ENCODE measurements at places on chromosomes 13 and 19. TPM values are rescaled to one million over a fixed set of nuclear protein-coding genes. Genes with fewer than 3 reads are reported as not detected.

DNA sequence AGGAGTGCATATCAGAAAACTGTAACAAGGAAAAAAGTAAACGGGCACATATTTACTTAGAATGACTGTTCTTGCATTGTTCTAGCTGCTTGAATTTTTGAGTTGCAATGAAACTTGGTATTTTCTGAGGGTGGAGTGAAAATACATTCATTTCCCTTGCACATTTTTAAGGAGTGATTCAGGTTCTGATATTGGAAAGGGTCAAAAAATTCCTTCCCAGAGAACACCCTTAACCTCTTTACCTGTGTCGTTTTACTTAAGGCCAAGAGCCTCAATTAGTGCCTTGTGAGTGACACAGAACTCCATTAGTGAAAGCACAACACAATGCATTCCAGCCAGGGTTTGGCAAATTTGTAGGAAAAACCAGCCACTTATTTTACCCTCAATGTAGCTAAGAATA, 2.3 kb downstream of the ITGBL1 start:
- no peak for DNase-seq

- DNase-seq: no peak
These were observed 345.0 kb upstream of the SPRY2 start for GRCh38 chr13:80685942-80686341.

DNA sequence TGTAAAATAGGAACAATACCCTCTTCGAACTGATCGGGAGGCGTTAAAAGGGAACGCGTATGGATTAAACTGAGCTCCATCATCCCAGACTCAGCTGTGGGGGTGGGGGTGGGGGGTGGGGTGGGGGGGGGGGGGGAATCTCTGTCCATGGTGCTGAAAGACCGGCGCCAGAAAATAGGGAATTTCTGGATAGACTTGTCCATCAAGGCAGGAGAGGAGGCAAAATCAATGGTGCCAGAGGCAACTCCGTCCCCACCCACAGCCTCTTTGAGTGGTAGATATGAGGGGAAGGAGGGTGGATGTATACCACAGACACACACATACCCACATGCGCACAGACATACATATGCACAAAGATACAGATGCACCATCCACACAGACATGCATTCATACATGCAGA, 37.4 kb downstream of the ZNF787 start:
- no peak for DNase-seq

GRCh38 chr19:32189956-32190706, 155.3 kb upstream of the ZNF507 start:
- DNase-seq: no peak

GRCh38 chr13:94784066-94784465, 71.7 kb upstream of the SOX21 start:
- DNase-seq: no peak

- DNase-seq: no peak
These were observed 30.3 kb downstream of the SHISA2 start for GRCh38 chr13:26021516-26021915.

Gene LHB
- not detected for total RNA-seq

DNA sequence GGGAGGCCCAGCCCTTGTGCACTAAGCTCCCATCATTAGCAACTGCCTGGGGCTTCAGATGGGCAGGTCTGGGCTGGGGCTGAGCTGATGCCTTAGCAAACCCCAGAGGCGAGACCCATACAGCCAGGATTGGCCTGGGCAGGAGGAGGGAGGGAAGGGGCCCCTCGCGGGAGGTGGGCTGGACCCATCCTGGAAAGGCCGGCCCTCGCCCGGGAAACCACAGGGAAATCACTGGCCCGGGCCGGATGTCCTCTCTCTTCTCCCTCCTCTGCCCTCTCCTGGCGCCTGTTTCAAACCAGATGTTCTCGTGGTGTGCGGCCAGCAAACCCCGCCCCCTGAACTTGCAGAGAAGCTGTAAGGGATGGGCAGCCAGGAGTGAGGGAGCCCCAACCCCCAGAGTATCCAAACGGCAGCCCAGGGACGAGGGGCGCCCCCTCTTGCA, 43.1 kb downstream of the TMEM255B start:
- DNase-seq: no peak

DNA sequence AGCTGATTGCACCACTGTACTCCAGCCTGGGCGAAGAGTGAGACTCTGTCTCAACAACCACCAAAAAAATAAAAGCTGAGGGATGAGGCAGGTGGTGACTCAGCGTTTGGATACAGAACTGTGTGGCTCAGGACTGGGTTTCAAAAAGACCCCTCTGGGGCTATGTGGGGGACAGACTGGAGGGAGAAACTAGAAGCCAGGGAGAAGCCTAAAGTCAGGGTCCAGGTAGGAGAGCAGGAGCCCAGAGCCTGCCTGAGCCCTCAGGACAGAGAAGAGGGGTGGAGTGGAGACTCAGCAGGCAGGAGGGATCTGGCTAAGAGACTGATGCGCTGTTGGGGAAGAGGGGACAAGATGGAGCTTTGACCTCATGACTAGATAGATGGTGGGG, 1.8 kb upstream of the CD37 start:
- no peak for DNase-seq

DNA sequence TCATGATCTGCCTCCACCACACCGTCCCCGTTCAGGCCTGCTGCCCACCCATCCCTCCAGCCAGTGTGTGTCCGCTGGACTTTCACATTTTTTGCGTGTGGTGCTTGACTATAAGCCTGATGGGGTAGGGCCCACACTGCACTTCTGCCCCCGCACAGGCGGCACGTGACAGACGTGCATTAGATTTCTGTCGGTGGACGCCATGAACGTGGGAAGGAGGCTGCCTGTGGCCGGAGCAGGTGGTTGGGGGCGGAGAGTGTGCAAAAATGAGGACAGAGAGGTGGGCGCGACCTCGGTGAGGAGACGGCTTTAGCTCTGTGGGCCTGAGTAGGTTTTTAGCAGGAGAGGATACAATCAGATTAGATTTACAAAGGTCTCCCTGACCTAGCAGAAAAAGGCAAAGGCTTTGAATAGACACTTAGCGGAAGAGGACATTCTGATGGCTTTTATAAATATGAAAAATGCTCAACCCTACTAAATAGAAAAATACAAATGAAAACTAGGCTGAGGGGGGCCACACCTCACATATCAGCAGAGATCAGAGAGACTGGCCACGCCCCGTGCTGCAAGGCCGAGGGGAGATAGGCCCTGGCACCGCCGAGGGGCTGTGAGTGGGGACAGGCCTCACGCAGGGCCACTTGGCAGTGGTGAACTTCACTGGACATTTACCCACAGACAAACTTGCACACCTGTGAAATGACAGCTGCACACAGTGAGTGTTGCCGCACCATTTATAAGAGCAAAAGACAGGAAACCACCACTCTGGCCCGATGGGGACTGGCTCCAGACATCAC, 25.4 kb downstream of the PAK4 start:
- no peak for DNase-seq

- no peak for DNase-seq
These were observed 123.7 kb upstream of the FBXL3 start for GRCh38 chr13:77150651-77151050.

- no peak for DNase-seq
These were observed 108.9 kb downstream of the DNAJC15 start for GRCh38 chr13:43132257-43132656.

- no peak for DNase-seq
These were observed 7.9 kb upstream of the FCGBP start for GRCh38 chr19:39942366-39942730.

Gene MAMSTR
- total RNA-seq: 0.37 TPM

DNA sequence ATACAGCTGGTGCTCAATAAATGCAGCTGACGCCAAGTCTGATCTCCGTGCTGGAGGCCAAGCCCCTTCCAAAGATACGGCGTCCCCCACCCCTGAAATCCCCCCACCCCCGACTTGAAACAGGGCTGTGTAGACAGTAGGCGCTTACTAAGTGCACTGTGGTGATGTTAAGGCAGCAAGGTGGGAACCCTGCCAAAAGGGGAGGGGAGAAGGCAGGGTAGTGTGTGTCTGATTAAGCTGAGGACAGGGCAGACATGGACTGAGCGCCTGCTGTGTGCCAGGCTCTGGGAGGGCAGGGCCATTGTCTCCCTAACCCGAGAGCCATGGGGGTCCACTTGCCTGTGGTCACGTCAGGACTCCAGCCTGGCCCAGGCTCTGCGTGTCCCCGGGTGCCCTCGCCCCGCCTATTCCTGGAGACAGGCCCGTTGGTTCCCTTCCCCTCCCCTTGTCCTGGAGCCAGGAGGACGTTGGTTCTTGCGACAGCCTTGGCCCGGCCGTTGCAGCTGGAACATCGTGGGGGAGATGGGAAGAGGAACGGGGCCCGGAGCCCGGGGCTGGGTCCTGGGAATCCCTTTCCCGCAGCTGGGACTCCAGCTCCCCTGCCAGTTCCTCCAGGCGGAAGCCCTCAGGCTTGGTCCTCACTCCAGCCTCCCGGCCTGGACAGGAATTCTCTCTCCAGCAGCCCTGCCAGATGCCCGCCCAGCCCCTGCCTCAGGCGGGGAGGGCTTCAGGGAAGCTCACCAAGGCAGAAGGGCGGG, 1.7 kb upstream of the ELANE start:
- DNase-seq: no peak

Gene SULT2A1
- not detected for total RNA-seq

GRCh38 chr13:86862137-86862536, 809.0 kb upstream of the SLITRK5 start:
- DNase-seq: no peak

DNA sequence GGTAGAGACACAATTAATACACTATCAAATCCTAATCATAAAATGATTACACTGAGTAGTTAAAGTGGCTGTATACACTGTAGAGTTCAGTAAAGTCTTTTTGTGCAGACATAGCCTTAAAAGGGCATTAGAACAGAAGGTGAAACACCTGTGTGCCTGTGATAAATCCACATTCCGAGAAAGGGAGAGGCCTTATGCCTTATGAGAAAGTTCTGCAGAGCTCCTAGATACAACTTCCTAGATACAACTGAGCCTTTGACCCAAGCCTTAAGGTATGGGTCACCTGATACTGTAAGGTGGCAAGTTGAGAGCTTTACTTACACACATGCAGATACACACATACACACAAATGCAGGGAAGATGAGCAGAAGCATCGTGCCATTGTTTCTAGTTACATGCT, 6.3 kb downstream of the SERP2 start:
- DNase-seq: no peak

DNA sequence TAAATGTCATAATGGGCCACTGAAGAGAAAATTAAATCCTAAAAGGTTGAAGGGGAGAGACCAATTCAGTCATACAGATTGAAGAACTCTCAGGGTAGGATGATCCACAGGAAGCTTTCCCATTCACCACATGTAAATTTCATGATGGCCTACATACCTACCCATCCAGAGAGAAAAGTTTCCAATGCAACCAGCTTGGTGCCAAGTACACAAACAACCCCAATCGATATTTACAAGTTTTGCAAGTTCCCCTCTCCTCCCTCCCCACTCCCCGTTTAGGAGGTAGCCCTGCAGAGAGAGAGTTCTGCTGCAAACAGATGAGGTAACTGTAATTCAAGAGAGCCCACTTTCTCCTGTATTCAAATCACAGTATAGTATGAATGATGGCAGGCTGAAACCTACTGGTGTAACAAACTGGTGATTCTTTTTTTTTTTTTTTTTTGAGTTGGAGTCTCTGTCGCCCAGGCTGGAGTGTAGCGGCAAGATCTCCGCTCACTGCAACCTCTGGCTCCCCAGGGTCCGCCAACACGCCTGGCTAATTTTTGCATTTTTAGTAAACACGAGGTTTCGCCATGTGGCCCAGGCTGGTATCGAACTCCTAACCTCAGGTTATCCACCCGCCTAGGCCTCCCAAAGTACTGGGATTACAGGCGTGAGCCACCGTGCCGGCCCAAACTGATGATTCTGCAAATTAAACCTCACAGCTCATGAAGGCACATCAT, 14.4 kb downstream of the FOXO1 start:
- no peak for DNase-seq

Gene CASP14
- not detected for total RNA-seq

DNA sequence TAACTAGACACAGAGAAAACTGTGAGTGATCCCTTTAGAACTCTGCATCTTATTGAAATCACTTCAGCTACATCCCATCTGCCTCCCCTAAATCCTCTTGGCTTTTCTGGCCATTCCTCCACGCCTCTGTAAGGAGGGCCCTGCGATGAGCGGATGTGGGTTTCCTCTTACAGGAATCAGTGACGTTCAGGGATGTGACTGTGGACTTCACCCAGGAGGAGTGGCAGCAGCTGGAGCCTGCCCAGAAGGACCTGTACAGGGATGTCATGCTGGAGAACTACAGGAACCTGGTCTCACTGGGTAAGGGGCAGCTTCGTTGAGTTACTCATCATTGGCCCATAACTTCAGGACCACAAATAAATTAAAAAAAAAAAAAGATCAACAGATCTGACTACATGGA, 18.5 kb downstream of the ZNF71 start:
- no peak for DNase-seq

Gene ZNF665
- not detected for total RNA-seq

DNA sequence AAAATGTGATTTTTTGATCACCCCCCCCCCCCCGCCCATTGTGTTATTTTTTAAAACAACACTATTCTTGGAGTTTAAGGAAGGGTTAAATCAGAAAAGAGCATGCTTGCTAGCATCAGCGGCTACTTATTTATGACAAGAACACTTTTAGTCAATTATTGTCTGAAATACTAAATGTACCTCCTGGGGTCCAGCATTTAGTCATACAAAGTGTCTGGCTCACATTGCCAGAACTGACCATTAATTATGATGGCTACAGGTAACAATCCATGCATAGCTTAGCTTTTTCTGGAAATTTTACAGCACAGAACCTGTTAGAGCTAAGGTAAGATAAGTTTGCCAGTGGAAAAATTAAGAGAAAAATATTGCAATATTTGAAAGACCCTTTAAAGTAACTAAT, 90.1 kb downstream of the PCDH9 start:
- no peak for DNase-seq

Gene IGSF23
- not detected for total RNA-seq

- no peak for DNase-seq
These were observed at the start of gene CTXN1 for GRCh38 chr19:7926021-7926726. Gene CTXN1 (minus strand): TSS chr19:7926135. CDS start chr19:7925538, 597 bp downstream.

GRCh38 chr13:97435323-97435722, 1.4 kb downstream of the RAP2A start:
- DNase-seq: no peak

Gene ZNF534
- not detected for total RNA-seq

GRCh38 chr19:36423925-36424324, 5.5 kb upstream of the ZFP82 start:
- DNase-seq: no peak

Gene ASPDH
- total RNA-seq: not detected

Gene STOML3
- not detected for total RNA-seq

DNA sequence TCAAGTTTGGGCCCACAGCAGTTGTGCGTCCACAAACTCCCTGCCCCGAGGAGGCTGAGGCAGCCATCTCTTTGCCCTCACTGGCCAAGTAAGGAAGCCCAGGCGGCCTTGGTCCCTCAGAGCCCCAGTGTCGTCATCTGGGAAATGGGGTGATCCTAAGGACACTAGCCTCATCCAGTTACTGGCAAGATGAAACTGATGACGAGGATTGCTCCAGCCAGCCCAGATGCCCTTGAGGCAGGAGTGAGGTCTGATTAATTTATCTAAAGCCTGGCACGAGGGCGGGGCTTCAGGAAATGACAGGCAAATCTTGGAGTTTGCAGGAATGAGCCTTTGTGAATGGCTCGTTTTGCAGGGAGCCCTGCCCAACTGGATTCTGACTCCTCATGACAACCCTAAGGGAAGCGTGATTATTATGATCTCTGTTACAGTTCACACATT, 5.6 kb downstream of the LIPE start:
- DNase-seq: no peak

Gene FOXA3
- 4.5 TPM for total RNA-seq

All from G401 (cell line).